ENCODE measurements at places on chromosomes 5 and 9. TPM values are rescaled to one million over a fixed set of nuclear protein-coding genes. Genes with fewer than 3 reads are reported as not detected.

Gene ADCY2
- 1.4 TPM for total RNA-seq

Gene PCDHGB1
- total RNA-seq: 8.4 TPM

Gene HINT2
- total RNA-seq: 64.9 TPM

Gene ACTBL2
- 0.09 TPM for total RNA-seq

Gene FCN2
- total RNA-seq: not detected

Gene TAF1L
- not detected for total RNA-seq

Gene MIGA2
- total RNA-seq: 22.9 TPM

Gene ZNG1F
- 10.3 TPM for total RNA-seq

Gene CARTPT
- total RNA-seq: not detected

Gene SHOC1
- total RNA-seq: 0.40 TPM

Gene MSX2
- total RNA-seq: 0.34 TPM

Gene FBLL1
- total RNA-seq: 1.1 TPM

Gene SAXO1
- 0.54 TPM for total RNA-seq

Gene LIX1
- total RNA-seq: 0.11 TPM

Gene AGGF1
- 29.9 TPM for total RNA-seq

Gene TRIM7
- total RNA-seq: 0.46 TPM

Gene SPEF2
- 73.9 TPM for total RNA-seq

Gene ABHD17B
- 17.6 TPM for total RNA-seq

Gene PHYHD1
- 25.5 TPM for total RNA-seq

Gene CDHR2
- 0.74 TPM for total RNA-seq

All from lung (tissue), 17 donors.